NCI-H1092 treated with DMSO at 0.1 percent for 48 hours (cell line): ENCODE measurements at places on chromosomes 11 and 22.

DNA sequence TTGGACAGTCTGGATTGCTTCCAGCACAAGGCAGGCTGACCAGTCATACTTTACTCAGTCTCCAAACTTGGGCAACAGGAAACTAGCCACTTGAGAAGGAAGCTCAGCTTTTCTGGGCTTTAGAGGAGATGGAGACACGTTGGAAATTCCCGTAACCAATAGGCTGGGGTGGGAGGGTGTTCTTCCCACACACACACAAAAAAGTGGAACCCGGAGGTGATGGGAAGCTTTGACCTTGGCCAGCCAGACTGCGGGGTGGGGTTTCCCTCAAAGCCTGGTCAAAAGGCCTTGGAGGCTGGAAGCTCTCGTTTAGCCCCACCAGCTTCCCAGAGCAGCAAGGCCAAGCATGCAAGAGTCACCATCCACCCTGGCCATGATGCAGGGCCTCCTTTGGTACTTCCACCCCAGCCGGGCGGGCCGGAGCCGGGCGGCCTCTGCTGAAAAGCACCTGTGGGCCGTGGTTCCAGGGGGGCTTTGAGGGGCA, 126.2 kb downstream of the BCR start:
- DNase-seq: no peak

DNA sequence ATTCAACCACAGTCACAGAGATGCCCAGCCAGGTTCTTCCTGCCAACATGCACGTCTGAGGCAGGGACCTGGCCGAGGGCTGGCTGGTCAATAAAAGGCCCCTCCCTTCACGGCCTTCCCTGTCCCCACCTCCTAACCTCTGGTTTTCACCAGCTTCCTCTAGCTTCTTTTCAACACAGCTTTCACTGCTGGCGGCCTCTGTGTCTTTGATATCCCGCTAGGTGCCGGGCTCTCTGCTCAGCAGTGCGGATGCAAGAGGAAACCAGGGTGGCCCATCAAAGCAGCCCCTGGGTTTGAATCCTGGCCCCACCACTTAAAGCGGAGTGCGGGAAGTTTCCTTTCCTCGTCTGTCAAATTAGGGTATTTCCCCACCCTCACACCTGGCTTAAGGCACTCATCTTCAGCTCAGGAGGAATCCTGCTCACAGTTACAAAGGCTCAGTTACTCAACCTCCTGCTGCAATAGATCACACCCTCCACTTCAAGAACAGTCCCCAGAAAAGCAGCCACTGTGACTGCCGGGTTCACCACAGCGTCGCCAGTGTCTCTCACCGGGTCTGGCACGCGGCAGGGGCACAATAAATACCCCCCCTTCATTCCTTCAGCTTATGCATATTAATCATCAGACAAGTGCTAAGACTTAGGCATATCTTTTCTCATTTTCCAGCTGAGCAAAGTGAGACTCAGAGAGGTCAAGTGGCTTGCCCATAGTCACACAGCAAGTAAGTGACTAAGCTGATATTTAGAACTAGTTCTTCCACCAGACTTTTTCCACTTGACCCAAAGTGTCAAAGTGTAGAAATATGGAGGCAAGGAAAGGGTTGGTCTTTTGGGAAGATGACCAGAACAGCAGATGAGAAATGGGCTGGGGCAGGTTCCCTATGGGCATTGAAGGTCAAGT, 45.7 kb downstream of the TXN2 start:
- peak; percentile 62 for DNase-seq

DNA sequence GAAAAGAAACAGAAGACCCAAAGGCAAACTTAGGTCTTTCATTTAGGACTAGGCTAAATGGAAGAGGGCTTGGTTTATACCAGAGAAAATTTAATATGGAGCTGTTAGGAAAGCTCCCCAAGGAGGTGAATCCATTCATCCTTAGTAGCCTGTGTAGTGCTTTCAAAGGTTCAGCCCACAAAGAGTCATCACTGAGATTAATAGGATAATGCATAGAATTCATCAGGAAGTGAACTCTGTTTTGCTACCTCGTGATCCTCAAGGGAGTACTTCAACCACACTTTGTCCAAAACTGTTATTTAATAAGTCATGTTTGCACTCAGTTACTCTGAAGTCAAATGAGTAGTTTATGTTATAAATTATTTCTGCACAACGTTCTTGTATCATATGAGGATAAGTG, 43.3 kb upstream of the MMP7 start:
- no peak for DNase-seq

GRCh38 chr11:68518191-68518590, 57.6 kb downstream of the PPP6R3 start:
- no peak for DNase-seq

DNA sequence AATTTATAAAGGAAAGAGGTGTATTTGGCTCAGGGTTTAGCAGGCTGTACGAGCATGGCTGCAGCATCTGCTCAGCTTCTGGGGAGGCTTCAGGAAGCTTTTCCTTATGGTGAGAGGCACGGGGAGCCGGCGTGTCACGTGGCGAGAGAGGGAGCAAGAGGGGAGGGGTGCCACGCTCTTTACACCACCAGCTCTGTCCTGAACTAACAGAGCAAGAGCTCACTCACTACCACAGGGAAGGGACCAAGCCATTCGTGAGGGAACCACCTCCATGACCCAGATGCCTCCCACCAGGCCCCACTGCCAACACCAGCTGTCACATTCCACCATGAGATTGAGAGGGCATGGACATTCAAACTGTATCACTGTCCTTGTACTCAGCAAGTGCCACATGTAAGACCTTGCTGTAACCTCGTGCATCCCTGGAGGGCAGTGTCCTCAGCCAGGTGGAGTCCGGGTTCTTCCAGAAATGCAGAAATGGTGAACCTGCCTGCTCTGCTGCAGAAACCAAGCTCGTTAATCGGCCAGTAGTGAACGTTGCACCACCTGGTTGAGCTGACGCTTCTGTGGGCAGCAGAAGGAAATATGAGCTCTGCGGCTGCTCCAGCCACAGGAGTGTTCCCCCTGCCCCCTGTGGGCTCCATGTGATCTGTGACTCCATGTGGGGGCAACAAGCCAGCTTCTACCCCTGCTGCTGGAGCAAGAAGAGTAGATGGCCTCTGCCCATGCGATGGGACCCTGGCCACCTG, 368.6 kb downstream of the TBC1D22A start:
- no peak for DNase-seq

GRCh38 chr11:12581923-12582322, 92.3 kb upstream of the TEAD1 start:
- no peak for DNase-seq

DNA sequence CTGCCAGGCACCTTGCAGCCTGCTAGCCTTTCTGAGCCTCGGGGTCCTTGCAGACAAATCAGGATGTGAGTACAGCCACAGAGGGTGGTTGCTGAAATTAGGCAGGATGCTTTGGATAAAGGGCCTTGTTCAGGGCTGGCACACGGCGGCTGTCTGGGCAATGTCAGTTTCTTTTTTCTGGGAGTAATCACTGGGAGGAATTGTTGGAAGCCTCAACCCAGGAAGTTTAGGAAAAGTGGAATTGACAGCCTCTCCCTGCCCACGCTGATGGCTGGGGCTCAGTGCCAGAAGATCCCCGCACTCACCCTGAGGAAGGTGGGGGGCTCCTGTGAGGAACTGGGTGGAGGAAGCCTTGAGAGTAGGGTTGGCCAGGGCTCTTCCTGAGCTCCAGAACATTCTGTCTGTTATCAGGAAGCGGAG, 37.4 kb downstream of the CD82 start:
- DNase-seq: no peak

- DNase-seq: no peak
Observed at GRCh38 chr11:106520146-106520912, 442.9 kb downstream of the AASDHPPT start.

DNA sequence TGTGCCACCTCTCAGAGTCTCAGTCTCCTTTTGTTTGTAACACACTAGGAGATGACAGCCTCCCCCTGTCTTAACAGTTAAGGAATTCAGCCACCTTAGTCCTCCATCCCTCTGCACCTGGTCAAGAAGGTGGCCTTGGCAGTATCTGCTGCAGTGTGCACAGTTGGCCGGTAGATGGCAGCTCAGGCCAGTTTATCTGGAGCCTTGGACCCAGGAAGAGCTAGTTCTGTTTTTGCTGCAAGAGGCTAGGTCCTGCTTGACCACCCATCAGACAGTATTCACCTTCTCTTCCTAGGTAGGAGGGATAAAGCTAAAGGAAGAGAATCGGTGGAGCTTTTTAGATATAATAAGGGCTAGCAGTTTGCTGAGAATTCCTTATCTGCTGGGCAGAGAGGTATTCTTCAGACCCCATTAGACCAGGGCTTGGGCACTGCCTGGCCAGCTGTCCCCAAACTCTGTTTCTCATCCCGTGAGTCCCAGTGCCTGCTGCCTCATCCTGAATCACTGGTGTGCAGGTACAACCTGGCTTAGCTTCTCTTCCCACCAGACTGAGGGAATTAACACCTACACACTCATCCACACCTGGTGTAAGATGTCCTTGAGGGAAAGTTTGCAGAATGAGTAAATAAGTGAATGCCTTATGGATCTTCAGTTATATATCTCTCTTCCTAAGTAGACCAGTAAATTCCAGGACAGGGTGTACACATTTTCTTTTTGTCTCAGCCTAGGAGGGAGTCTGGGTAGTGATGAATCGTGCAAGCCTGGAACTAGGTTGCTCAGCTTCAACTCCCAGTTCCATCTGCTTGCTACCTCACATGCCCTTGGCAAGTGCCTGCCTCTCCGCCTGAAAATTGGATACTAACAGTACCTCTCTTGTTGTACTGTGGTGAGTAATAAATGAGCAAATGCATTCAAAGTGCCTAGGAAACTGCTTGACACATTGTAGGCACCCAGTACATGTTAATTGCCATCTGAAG, 70.8 kb upstream of the NARS2 start:
- DNase-seq: peak; percentile 80

DNA sequence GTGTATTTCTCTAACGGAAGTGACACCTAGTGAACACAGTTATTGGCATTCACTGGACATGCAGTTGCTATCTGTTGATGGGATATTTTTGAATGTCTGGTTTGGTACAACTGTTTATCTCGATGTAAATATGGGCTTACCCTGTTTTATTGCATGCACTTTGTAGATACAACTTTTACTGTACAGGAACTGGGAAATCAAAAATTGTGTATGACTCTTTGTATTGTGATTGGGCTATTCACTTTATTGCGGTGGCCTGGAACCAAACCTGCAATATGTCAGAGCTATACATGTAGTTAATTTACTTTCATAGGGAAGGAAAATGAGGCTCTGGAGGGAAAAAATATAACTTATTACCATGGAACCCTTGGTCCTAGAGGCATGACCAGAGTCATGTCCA, 380.7 kb upstream of the KIRREL3 start:
- no peak for DNase-seq

GRCh38 chr11:70769106-70769505, 370.8 kb downstream of the CTTN start:
- DNase-seq: no peak

- DNase-seq: no peak
Observed at GRCh38 chr11:70671083-70671482, 272.8 kb downstream of the CTTN start.

- DNase-seq: no peak
Observed at GRCh38 chr22:32764330-32765131, 37.0 kb upstream of the TIMP3 start.

GRCh38 chr11:129973068-129973467, 29.6 kb downstream of the PRDM10 start:
- DNase-seq: no peak

DNA sequence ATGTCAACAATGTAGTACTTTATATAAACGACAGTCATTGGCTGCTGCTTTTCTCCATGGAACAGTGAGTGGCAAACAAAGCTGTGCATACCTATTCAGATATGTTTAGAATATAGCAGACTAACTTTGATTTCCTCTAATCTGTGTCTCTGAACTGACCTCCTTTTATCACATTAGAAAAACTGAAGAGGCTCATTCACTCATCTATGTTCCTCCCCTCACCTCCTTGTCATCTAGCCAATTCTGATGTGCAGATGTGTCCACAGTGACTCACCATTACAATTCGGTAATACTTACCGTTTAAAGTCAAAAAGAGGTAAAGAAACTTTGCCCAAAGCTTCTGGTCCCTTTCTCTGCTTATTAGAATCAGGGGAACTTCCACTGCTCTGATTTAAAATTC, 51.5 kb upstream of the RPS13 start:
- DNase-seq: no peak

GRCh38 chr22:45542001-45542520, 39.4 kb downstream of the FBLN1 start:
- no peak for DNase-seq

- DNase-seq: no peak
Observed at GRCh38 chr11:103586756-103587155, 449.7 kb upstream of the DDI1 start.

DNA sequence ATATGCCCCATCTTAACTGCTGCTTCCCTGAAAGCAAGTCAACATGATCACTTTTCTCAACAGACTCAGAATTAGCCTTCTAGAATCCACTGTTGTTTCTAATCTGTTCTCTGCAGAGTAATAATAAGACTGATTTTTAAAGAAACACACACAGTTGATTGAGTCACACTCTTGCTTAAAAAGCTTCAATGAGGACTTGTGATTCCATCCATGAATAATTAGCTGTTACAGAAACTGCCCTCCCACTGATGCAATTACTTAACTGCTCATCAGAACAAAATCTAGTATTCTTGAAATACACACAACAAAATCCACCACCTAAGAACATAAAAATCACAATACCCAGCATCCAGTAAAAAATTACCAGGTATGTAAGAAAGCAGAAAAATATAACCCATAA, 100.5 kb upstream of the TIMP3 start:
- no peak for DNase-seq

GRCh38 chr11:75103380-75104026, 6.8 kb upstream of the OR2AT4 start:
- DNase-seq: no peak

GRCh38 chr22:37739611-37740049, 42.8 kb downstream of the TRIOBP start:
- DNase-seq: no peak

DNA sequence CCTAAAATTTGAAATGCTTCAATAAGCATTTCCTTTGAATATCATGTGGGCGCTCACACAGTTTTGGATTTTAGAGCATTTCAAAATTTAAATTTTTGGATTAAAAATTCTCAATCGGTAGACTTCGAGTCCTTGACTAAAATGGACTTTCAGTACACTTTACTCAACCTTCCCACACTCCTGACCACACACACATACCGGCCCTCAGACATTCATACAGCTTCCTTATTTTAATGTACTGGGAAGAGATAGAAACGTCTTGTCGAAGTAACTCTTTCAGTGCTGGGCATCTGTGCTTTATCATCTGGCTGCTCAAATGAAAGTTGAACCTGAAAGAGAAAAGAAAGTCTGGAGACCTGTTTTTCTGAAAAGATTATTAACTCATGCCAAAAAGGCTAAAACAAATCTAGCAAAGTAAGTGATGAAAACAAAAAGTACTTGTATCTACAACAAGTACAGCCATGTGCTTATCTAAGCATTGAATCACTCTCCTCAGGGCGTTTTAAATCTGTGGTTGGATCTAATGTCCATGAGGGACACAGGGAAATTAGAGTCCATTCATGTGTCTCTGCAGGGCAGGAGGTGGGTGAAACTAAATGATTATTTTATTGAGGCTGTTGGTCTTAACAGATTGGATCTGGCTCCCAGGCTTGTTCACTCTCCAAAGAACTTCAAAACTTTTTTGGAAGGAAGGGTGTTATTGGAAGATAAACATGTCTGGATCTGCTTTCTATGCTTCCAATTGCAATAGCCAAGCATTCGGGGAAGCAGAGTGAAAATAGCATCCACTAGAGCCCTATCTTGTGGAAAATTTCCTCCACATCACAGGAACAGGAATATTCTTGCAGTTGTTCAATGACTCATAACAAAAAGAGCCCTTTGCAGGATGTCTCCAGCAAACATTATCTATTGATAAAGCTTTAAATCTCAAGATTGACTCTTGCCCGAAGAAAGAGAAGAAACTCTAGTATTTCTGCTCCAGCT, 47.0 kb downstream of the CARD18 start:
- DNase-seq: no peak
